ENCODE measurements at places on chromosomes 4 and X.

DNA sequence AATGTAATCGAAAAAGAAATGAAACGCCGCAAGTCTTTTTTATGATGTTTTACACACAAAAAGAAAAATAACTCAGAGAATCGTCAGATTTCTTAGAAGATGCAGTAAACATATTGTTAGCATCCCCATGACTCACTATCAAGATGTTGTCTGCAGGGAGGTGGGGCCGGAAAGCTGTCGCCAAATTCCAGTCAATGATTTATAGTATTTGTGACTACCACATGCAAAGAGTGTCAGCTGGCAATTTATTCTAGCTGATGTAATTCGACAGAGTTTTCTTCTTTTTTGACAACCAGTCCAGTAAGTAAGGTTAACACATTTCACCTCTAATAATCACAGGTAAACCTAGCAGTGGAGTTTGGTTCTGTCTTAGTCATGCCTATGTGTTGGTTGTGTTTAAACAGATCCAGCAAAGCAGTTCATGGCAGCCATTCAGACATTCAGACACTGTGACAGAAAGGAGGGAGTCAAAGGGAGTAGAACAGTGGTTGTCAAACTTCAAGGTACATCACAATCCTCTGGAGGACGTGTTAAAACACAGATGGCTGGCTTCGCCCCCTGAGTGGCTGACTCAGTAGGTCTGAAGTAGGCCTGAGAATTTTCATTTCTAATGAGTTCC, 19.8 kb upstream of the PPP1R2C start:
- DNase-seq = no peak

DNA sequence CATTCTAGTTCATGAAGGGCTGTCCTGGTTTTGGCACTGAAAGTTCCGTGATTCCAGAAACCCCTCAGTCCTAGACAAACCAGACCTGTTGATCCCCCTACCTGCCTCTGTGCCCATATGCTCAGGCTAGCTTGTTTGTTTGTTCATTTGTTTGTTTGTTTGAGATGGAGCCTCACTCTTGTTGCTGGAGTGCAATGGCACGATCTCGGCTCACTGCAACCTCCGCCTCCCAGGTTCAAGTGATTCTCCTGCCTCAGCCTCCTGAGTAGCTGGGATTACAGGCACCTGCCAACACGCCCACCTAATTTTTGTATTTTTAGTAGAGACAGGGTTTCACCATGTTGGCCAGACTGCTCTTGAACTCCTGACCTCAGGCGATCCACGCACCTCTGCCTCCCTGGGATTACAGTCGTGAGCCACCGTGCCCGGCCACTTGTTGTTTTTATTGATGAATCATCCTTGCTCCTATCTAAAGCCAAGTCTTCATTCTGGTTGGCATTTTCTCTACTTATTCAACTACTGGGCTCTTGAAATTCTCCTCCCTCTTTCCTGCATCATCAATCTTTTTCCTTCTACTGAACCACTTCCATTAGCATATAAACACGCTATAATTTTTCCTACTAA, 86.3 kb upstream of the BMP2K start:
- DNase-seq = no peak

DNA sequence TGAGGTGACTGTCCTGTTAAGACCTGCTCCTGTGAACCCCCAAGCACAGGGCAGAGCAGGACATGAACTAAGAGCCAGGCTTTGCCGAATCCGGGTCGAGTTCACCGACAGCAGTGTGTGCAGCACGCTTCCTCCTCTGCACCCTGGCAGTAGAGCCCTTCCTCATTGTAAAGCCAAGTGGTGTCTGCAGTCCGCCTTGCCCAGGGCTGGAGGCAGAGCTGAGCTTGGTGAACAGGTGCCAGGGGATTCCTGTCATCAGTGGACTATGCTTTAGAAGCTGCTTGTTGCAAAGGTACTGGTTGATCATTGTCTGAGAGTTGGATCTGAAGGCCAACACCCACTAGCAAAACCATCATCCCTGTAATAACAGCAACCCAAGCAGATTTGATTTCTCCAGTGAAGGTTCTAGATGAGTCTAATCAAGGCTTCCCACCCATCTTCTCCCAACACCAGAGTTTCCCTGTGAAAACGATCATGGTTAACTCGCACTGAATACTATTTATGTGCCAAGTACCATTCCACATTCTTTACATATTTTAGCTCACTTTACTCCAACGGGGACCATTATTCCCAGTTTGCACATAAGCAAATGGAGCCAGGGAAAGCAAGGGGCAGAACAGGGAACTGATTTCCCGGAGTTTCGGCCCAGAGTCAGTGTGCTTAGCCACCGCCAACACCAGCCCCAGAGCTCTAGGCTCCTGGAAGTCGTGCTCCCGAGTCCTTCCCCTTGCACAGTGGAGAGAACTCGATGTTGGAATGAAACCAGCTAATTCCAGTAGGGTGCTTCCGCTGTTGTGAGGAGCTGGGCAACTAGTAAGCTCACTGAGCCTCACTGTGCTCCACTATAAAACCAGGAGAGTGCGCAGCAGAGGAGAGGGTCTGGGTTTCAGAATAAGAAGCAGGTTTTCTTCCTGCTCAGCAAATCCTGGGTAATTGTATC, 1.4 kb upstream of the SLC34A2 start:
- no peak for DNase-seq

GRCh38 chr4:98068495-98068894, 74.8 kb downstream of the STPG2 start:
- DNase-seq = no peak

DNA sequence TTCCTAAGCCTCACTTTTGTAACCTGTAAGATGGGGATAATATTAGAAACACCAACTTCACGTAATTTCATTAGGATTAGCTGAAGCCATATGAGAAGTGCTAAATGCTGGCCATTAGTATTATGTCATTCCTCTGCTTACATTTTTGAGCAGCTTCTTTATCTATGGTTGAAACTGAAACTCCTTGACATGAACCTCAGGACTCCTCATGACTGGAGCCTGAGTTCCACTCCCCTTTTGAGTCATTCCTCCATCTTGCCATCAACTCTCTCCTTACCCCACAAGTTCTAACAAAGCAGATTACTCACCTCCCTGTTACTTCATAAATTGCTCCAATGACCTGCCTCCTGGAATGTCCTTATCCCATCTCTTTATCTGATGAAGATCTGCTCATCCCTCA, 123.2 kb upstream of the KCNIP4 start:
- no peak for DNase-seq

DNA sequence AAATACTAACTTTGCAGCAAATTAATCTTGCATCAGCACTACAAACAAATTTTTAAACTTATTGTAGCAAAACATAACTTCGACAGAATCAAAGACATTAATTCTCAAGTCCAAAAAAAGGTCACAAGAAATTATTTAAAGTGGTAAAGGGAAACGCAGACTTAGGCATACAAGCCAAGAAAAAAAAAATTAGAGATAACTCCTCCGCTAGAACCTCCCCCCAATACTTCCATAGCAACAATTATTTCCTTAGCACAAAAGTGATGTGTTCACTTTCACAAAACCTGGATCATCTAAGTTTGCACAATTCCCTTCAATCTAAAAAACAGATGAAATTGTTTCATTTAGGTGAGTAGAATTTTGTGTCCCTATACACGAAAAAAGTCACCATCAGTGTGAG, 1.1 kb downstream of the LRBA start:
- no peak for DNase-seq

- no peak for DNase-seq
Measured at GRCh38 chr4:107922486-107923473, 8.6 kb upstream of the CYP2U1 start.

- DNase-seq = no peak
Measured at GRCh38 chr4:101355246-101355645, 7.9 kb upstream of the PPP3CA start.

Measured in activated CD4-positive, alpha-beta T cell treated with anti-CD3 and anti-CD28 coated beads for 1 hour (primary cell).